ENCODE measurements at places on chromosomes 13 and 19.

DNA sequence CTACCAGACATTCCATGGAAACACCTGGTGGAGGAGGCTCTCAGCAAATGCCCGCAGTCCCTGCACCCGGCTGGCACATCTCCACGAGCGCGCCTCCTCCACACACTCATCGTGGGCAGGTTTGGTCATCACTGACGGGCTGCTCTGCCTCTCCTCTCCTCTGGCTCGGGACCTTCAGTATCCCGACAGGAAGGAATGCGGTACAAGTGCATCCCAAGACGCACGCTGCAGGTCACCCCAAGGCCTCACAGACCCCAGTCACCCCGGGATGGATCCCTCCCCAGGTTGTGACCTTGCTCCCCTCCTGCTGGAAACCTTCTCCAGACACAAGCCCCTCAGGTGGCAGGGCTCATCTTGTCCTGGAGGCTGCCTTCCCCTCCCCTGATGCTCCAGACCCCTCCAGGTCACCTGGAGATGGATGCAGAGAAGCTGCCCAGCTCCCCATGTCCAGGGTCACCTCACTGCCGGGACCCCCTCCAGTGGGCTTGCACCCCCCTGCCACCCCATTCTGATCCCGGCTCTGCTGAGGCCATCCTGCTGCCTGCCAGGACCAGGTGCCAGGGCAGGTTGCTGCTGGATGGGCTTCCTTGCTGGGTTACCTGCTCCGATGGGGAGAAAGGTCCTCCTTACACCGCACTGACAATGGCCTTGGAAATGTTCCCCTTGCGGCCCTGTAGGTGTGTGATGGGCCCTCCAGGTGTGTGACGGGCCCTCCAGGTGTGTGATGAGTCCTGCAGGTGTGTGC, 29.9 kb downstream of the C13orf46 start:
- no peak for DNase-seq

GRCh38 chr19:30371960-30372824, at the start of gene ZNF536:
TSS of gene ZNF536 (plus strand) at chr19:30372384. CDS start at chr19:30443563, 71,179 bp downstream.
- DNase-seq = no peak

- DNase-seq = no peak
Measured at GRCh38 chr13:104798486-104798885, 1732.3 kb upstream of the SLC10A2 start.

GRCh38 chr19:590396-590745, 690 bp downstream of the HCN2 start:
- DNase-seq = no peak

DNA sequence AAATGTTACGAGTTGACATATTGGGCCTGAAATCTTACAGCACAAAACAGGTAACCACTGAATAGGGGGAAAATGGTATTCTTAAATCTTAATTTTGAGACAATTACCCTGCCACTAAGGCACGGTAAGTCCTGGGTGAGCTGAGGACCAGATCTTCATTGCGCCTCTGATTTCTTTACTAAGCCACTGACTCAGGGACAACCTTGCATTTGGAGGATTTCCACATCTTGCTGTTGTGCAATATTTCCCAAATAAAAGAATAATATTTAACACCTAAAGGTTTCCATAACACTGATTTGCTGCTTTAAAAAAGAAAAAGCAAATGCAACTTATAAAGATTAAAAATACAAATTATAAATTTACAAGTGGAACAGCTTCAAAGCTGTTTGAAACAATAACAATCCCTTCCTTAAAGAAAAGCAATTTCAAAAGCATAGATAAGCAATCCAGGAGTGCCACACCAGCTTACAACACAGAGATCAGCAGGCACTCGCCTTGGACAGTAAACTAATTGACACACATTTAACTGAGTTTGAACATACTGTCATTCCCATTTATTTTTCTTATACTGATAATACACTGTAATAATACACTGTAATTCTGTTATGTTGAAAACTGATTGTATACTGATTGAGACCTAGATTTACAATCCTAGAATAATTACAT, 79.6 kb upstream of the DOCK9 start:
- no peak for DNase-seq

DNA sequence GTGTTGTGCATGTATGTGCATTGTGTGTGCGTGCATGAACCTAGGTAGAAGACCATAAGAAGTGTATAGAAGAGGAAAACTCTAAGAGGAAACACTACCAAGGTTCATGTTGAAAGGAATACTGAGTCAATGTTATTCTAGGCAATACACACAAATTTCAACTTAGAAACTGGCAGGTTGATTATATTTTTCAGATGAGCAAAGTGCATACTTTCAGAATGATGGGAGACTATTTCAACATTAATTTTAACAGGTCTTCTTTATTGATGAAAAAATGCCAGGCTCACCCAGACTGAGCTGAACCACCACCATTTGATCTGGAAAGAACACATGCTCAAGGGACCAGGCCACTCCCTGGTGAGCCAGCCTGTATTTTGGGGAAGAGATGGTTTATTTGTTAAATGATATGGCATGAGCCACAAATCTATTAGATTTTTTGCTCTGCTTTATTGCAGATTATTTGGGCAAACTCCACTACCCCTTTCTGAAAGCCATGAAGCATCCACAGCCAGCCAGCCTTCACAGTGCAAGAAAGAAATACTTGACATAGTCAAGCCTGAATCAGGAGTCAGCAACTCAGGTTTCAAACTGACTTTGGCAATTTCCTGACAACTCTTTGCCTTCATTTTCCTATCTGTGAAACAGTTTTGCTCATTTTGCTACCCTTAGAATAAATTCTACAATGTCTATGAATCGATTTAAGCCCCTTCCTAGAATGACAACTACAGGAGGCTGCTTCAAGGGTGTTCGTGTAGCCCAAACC, 368.9 kb downstream of the COG6 start:
- DNase-seq = no peak

DNA sequence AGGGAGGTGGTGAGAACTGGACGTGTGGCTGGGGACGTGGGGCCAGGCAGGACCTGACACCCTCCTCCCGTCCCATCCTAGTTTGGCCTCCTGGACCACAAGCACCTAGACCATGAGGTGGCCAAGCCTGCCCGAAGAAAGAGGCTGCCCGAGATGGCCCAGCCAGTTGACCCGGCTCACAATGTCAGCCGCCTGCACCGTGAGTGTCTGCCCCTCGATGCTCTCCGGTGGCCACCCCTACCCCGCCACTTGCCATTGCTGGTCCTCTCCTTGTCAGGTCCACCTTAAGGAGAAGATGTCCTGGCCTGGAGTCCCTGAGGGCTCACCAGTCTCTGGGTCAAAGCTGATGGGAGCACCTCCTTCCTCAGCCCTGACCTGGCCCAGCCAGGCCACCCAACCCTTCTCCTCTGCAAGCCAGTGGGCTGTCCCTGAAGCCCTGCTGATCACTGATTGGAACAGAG, 2.2 kb downstream of the ANGPTL4 start:
- DNase-seq = no peak

DNA sequence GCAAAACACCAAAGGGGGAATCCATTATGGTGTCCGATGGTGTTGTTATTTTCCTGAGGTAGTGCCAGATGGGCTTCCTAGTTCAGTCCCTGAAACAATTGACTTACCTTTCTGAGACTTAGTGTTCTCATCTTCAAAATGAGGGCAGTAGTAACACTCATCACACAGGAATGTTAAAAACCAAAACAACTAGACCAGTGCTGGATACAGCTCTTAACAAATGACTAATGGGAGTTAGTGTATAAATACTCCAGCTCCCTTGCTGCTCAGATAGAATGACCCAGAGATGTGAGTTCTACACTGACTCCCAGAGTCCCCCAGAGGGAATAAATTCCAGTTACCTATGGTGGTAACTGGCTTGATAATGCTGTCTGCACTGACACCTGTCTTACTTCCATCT, 49.9 kb downstream of the MBD3L2B start:
- no peak for DNase-seq

DNA sequence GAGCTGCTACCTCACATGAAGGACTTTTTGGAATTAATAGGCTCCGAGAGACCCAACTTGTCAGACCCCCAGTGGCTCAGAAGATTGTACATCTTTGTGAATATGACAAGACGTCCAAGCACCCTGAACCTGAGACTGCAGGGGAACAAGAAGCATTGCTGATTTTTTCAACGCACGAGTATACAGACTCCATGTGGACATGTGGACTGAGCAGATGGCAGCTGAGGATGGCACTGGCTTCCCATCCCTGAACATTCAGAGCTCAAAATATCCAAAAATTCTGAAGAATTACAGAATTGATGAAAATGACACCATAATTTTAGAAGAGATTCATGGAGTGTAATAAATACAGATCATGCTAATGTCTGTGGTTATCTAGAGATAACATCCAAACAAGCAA, 254.1 kb downstream of the MZT1 start:
- no peak for DNase-seq

DNA sequence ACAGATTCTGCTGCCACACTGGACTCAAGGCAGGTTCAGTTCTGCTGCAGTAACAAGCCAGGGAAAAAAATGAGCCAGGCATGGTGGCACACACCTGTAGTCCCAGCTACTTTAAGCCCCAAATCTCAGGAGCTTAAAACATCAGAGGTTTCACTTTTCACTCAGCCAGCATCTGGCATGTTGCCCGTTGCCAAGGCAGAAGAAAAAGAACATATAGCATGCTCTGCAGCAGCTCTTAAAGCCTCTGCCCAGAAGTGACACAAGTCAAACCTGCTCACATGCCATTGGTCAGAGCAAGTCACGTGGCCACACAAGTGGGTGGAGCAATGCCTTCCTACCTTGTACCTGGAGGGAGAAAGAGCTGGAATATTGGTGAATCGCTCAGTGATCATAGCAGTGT, 14.7 kb upstream of the ADGRE5 start:
- DNase-seq = no peak

- no peak for DNase-seq
Measured at GRCh38 chr19:10142701-10143375, 23.1 kb upstream of the EIF3G start.

- no peak for DNase-seq
Measured at GRCh38 chr19:47272448-47273312, 2.0 kb upstream of the INAFM1 start.

GRCh38 chr13:71015021-71015420, 852.0 kb downstream of the DACH1 start:
- DNase-seq = no peak

GRCh38 chr13:50596156-50596555, 247.3 kb downstream of the DLEU7 start:
- no peak for DNase-seq

- DNase-seq = no peak
Measured at GRCh38 chr19:5973376-5973775, 4.6 kb downstream of the RANBP3 start.

DNA sequence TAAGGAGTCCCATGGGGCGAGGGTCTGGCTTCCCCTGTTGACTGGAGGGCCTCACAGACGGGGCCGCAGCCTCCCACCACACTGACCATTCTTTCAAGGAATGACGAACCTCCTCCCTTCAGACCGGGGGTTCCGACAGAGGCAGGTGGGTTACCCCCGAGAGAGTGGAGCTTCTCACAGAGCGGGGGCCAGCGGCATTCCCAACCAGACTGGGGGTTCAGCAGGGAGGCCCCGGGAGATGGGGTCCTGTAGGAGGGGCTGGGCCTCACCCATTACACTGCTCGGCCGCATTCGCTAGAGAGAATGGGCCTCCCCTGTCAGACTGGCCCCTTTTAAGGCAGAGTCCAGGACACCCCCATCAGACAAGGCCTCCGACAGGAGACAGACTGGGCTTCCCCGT, 15.6 kb upstream of the C2CD4C start:
- no peak for DNase-seq

GRCh38 chr19:3503036-3503572, 2.6 kb upstream of the DOHH start:
- DNase-seq = no peak

DNA sequence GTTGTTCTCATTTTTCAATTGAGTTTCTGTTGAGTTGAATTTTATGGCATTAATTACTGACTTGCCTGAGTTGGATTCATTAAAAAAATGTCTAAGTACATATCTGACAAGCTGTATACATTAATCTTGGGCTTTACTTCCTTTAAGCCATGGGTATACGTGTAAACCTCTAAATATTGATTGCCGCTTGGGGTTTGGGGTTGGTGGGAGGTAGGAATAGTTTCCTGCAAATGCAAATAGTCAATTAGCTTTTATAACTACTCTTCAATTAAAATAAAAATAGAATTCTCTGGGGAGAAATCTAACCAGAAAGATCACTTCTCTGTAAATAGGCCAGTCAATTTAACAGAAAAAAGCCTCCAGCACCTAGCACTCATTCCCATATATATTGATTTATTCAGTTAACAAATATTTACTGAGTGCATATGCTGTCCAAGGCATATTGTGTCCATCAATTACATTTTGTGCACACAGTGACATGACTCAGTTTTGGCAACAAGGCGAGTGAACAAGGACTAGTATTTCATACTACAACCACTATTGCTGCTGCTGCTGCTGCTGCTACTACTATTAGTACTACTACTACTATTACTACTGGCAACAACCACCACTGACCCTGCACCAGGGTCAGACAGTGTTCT, 306.8 kb downstream of the RFC3 start:
- DNase-seq = no peak

DNA sequence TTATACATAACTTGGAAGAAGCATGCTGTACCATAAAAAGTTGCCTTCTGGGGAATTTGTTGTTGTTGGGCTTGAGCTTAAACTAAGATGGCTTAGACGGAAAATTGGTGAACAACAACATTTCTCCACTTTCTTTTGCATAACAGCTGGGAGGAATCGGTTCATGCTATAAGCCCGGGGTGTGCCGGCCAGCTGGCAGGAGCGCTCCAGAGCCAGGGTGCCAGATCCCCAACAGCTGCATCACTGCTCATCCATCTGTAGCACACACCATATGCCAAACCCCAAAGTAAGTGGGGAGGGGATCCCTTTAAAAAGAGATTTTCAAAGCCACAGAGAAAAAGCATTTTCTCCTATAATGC, 419.5 kb upstream of the ARGLU1 start:
- DNase-seq = no peak

- DNase-seq = no peak
Measured at GRCh38 chr19:45729800-45730290, 851 bp downstream of the FBXO46 start.

DNA sequence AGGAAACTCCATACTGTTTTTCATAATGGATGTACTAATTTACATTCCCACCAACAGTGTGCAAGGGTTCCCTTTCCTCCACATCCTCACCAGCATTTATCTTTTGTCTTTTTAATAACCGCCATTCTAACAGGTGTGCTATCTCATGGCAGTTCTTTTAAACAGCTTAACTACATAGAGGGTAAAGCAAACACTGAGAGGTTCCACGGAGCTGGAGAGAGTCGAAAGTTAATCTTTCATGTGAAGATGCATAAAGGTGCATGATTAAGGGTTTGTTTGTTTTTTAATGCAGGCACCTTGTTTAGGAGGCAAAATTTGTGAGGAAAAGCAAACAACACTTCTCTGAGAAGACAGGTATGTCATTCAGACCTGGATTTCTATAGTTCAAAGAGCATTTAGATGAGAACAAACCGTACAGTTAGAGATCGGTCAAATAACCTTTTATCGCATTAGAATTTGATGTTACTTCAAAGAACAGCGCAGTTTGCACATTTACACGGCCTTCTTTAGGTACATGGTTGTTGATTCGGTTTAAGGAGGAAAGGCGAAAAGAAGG, 193.9 kb downstream of the RBM26 start:
- no peak for DNase-seq

Measured in left renal cortex interstitium (tissue), 4 donors.